ENCODE measurements at places on chromosomes 5 and 9.

DNA sequence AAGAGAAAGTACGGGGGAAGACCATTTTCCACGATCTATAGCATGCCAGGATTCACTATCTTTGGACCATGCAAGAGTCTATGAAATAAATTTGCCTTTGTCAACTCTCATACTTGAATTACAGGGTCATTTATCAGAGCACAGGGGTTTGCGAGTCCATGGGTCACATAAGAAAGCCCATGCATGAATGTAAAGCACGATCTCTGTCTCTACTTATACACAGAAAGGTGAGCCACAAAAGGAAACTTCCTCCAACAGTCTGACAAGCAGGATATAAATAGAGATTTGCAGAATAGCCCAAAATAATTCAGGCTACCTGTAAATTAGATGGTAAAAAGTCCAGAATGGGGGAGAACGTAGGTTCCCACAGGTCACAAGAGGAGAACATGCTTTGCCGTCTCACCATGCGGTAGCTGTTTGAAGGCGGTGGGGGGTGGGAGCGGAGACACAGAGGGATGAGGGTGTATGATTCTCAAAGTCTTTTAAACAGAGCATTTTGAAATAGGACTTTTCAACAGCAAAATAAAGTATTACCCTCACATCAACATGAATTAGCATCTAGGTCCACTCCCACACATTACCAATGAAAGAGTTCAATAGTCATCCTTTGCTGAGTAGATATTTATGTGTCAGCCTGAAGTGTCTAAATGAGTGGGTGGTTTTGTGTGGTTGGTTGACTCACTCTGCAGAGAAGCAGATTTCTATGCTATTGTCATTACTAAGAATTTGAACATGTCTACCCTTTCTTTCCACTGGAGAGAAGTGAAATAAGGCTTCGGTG, 279.7 kb downstream of the EBF1 start:
- no peaks in the 10 kb centered on the region for H3K36me3 ChIP-seq
- H3K4me3 ChIP-seq = no peak overlapping the region
- DNase-seq = no peak
- H3K4me1 ChIP-seq = no peaks in the 10 kb centered on the region
- H3K27ac ChIP-seq = no peak overlapping the region
- no peaks in the 10 kb centered on the region for H3K27me3 ChIP-seq

- DNase-seq = no peak
- no peaks in the 10 kb centered on the region for H3K36me3 ChIP-seq
- H3K27me3 ChIP-seq = no peaks in the 10 kb centered on the region
- no peaks in the 10 kb centered on the region for H3K4me1 ChIP-seq
These were observed 360.2 kb upstream of the GRIA1 start for GRCh38 chr5:153130296-153130695.

DNA sequence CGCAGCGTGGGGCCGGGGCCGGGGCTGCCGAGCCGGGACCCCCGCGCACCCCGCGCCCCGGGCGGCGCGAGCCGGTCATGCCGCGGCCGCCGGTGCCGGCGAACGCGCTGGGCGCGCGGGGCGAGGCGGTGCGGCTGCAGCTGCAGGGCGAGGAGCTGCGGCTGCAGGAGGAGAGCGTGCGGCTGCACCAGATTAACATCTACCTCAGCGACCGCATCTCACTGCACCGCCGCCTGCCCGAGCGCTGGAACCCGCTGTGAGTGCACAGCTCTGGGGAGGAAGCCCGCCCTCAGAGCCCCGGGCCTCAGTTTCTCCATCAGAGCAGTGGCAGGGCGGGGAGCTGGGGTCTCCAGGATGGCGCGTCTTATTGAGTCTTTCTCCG, 335 bp downstream of the GALNT12 start:
- H3K36me3 ChIP-seq = no peaks in the 10 kb centered on the region
- DNase-seq = no peak
- peak overlapping the region; percentile 66 for H3K4me3 ChIP-seq
- H3K27me3 ChIP-seq = no peaks in the 10 kb centered on the region
- H3K4me1 ChIP-seq = no peaks in the 10 kb centered on the region

DNA sequence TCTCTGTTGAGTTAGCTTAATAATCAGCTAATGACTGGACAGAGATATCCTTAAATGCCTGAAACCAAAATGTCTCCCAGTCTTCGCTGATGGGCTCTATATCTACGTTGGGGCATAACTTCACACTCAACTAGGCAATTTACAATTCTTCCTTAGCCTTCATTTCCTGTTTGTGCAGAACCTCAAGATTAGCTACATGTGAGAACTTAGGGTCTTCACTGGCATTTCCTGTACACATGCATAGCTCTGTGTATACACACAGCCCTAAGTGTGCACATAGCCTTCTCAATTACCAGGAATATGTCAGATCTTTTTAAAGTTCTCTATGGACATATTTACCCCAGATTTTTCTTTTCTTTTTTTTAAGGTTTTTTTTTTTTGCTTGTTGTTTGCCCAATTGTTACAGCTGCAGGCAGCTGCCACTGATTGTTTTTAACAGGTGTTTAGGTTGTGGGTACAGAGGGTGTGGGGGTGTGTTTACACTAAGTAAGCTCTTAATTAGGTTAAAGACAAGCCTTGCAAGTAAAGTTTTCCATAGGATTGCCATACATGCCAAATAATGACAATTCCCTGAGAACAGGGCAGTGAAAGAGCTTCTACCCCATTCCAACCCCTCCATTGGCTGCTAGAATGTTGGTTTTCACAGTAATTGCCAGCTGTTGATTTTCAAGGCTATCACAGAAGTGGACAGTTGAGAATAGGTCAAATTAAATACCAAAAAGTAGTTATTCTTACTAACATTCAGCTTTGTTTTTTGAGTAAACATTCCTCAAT, 441.0 kb downstream of the TLE4 start:
- no peaks in the 10 kb centered on the region for H3K27me3 ChIP-seq
- H3K4me3 ChIP-seq = no peak overlapping the region
- H3K36me3 ChIP-seq = no peaks in the 10 kb centered on the region
- no peak for DNase-seq

DNA sequence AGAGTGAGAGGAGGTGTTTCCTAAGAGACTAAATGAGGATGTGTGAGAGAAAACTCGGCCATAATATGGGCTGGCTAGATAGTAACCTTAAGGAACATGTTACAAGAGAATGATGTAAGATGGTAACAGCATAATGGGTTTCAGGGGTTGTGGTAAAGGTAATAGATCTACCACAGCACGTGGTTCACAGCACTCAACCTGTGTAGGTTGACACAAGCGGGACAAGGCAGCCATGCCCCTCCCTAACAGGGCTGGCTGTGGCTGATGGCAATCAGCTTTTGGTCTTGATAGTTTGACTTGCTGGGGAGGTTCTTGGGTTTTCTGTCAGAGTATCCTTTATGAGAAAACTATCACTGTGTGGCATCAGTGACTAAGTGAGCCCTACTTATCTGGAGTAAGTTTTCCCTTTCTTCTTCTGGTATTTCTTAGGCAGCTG, 138.6 kb downstream of the TRIO start:
- H3K27me3 ChIP-seq = no peaks in the 10 kb centered on the region
- no peak for DNase-seq
- H3K4me1 ChIP-seq = 0 out of 2 replicates have a peak, but pooled peaks cover 8% of the 10 kb centered on the region
- H3K36me3 ChIP-seq = no peaks in the 10 kb centered on the region
- no peak overlapping the region for H3K4me3 ChIP-seq
- H3K27ac ChIP-seq = no peak overlapping the region

- no peak overlapping the region for H3K27ac ChIP-seq
- no peaks in the 10 kb centered on the region for H3K27me3 ChIP-seq
- H3K36me3 ChIP-seq = no peaks in the 10 kb centered on the region
- H3K4me1 ChIP-seq = no peaks in the 10 kb centered on the region
These were observed 1087.7 kb downstream of the CDH12 start for GRCh38 chr5:21765406-21765805.

- H3K27me3 ChIP-seq = no peaks in the 10 kb centered on the region
- H3K4me1 ChIP-seq = no peaks in the 10 kb centered on the region
- H3K36me3 ChIP-seq = no peaks in the 10 kb centered on the region
These were observed 1034.6 kb upstream of the C9orf72 start for GRCh38 chr9:28607843-28608242.

DNA sequence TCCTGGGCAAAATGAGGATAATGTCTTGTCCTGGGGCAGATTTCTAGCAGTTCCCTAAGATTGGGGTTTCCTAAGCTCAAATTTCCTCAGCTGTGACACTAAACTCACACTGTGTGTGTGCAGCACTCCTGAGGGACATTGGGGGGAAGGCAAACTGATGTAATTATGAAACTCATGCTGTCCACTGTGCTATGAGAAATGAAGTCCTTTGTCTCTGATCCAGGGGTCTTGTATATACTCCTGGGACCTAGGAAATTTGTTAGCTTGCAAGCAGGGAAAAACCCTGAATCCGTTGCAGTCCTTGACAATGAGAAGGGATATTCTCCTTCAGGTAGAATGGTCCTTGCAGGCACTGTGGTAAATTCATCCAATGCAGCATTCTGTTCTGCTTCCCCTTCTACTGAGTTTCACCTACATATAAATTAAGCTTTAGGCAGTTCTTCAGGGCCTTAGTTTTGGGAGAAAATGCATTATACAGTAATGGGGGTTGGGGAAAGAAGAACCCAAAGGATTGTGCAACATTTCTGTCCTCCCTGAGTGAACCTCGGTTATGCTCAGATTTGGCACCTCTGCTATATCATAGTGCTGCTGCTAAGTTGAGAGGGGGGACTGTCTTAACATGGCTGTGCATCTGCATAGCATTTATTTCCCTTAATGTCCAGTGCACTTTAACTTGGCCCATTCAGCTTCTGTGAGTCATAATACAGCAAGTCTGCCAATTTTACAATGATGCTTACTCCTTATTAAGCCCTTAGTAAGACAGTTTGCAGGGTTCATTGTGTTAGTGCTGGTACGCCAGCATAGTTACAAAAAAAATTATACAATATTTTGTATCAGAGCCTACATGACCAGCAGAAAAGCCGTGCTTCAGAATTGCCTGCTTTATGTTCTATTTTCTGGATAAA, 80.2 kb downstream of the PJA2 start:
- H3K4me1 ChIP-seq = no peaks in the 10 kb centered on the region
- no peaks in the 10 kb centered on the region for H3K36me3 ChIP-seq
- H3K4me3 ChIP-seq = no peak overlapping the region
- no peaks in the 10 kb centered on the region for H3K27me3 ChIP-seq

GRCh38 chr5:8394965-8395364, 526.0 kb downstream of the MTRR start:
- H3K27me3 ChIP-seq = no peaks in the 10 kb centered on the region
- no peak for DNase-seq
- H3K36me3 ChIP-seq = no peaks in the 10 kb centered on the region
- H3K4me3 ChIP-seq = no peak overlapping the region

- no peaks in the 10 kb centered on the region for H3K27me3 ChIP-seq
- no peaks in the 10 kb centered on the region for H3K36me3 ChIP-seq
- H3K4me1 ChIP-seq = no peaks in the 10 kb centered on the region
- DNase-seq = no peak
- no peak overlapping the region for H3K4me3 ChIP-seq
- H3K27ac ChIP-seq = no peak overlapping the region
These were observed 13.0 kb downstream of the APBA1 start for GRCh38 chr9:69658987-69659675.

DNA sequence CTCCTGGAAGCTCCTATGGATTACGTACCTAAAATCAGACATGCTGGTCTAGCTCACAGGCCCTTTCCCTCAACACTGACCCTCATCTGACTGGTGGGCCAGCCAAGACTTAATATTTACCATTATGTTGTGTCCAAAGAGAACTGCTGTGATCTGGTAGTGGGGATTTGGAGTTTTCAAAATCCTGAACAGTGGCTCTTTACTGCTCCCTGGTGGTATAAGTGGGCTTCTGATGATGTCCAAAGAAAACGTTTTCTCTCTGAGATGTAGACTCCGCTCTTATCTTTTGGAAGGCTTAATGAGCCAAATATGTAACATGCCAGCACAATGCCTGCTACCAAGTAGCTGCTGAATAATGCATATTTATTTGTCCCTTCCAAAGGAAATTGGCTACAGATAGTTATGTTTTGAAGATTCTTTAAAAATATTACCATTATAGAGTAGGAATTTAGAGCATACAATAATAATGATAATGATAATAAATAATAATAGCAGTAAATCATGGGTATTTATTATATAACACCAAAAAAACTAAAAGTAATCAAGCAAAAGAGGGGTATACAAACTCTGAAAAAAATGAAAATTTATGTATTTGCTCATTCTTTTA, 406.6 kb upstream of the TNC start:
- H3K27me3 ChIP-seq = no peaks in the 10 kb centered on the region
- no peak overlapping the region for H3K4me3 ChIP-seq
- no peaks in the 10 kb centered on the region for H3K36me3 ChIP-seq
- no peaks in the 10 kb centered on the region for H3K4me1 ChIP-seq

DNA sequence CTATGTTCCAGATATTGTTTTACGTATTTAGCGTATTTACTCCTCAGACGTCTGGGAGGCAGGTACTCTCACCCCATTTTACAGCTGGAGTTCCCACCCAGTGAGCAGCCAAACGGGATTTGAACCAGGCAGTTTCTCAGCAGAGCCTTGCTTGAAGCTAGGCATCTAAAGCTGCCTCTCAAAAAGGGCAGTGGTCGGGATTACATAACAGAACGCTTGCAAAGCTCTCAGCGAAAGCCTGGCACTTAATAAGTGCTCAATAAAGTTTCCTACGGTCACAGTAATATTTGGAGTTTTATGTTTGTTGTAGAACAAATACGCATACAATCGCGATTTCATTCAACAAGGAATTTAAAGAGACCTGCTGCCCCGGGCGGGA, 286 bp upstream of the BSPRY start:
- DNase-seq = no peak
- H3K27me3 ChIP-seq = no peaks in the 10 kb centered on the region
- H3K4me3 ChIP-seq = peak overlapping the region; percentile 41

DNA sequence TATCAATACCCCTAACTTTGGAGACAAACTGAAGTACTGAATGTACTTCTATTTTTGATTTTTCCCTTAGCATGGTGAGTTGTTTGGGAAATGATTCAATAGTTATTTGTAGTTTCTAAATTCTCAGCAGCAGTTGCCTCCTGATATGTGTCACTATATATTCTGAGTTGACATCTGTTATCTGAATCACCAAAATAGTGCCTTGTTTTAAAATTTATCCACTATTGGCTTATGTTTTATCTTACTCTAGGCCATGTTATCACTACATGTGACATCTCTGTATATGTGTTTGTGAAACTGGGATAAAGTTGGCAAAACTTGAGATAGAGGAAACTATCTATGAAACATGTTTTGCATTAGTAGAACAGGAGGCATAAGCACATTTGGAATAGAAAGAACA, 317.6 kb downstream of the TLE4 start:
- H3K36me3 ChIP-seq = no peaks in the 10 kb centered on the region
- H3K4me1 ChIP-seq = no peaks in the 10 kb centered on the region
- no peak overlapping the region for H3K4me3 ChIP-seq

DNA sequence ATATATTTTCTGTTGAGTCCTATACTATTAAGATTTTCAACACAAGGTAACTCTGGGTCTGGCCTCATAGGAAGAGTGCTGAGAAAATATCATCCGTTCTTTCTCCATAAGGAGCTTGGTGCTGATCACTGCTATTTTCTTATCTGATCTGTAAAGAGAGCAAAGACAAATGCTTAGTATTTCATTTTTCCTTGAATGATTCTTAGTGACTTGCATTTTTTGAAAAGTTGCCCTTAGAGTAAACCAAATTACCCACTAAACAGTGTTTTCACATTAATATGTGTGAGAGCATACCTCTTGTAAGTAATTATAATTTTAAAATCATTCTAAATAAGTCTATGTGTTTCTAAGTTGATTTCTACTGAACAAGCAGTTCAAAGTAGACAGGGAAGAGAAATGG, 121.3 kb upstream of the CTSV start:
- no peak overlapping the region for H3K4me3 ChIP-seq
- no peak overlapping the region for H3K27ac ChIP-seq
- DNase-seq = no peak
- H3K4me1 ChIP-seq = no peaks in the 10 kb centered on the region

- DNase-seq = no peak
- H3K4me1 ChIP-seq = no peaks in the 10 kb centered on the region
These were observed 214.2 kb downstream of the PRR16 start for GRCh38 chr5:120678279-120678678.

- H3K27me3 ChIP-seq = no peaks in the 10 kb centered on the region
- H3K27ac ChIP-seq = no peak overlapping the region
- no peak for DNase-seq
- H3K4me3 ChIP-seq = no peak overlapping the region
These were observed 53.2 kb downstream of the PIK3R1 start for GRCh38 chr5:68268852-68269130.

Measured in MM.1S (cell line).